CD4-positive, alpha-beta T cell treated with Interleukin-4 for 1 hour (primary cell): ENCODE measurements at places on chromosomes 4 and X.
A peak's percentile ranks its signal among the peaks of the same experiment; 100 is the strongest.

DNA sequence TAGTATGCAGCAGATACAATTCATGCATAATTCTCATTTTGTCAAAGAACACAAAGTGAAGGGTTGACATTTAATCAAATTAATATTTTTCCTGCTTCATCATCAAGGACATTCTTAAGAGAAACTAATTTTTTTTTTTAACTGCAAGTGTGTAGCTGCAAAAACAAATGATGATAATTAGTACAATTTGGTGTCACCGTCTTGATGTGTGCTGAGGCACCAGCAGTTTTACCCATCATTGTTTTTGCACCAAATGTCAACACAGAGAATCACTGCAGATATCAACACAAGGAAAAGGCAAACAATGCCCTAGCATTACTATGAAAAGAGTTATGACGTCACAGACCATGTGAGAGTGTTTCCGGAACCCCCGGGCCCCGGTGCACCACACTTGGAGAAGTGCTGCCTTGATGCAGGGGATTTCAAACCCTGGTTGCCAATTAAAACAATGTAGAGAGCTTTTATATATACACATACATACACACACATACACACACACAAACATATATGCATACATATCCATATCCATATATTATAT lies 55.9 kb downstream of the AGA start:
- DNase-seq, result no peak

DNA sequence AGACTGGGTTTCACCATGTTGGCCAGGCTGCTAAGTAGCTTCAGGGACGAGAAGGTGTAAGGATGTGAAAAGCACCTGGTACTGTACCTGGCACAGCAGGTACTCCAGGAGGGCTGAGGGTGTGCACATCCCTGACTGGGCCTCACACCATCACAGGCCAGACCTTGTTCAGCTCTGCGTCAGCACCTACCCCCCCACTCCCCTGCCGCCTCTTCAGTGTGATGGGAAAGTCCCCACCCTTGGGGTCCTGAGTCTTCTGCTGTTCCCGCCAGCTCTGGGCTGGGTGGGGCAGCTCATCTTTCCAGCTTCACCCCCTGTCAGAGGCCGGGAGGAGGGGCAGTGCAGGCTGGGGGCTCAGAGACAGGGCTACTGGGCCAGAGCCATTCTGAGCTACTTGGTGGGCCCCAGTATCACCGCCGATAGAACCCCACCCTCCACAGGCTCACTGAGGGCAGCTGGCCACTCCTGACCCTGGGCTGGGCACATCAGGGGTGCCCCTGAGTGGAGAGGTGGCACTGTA lies 6.7 kb upstream of the SH3BP2 start:
- peak; percentile 73 for DNase-seq

- no peak for DNase-seq
Observed at GRCh38 chr4:174592256-174592984, 70.1 kb upstream of the HPGD start.

- DNase-seq, result no peak
Observed at GRCh38 chr4:153603258-153603657, 80.8 kb upstream of the TLR2 start.

DNA sequence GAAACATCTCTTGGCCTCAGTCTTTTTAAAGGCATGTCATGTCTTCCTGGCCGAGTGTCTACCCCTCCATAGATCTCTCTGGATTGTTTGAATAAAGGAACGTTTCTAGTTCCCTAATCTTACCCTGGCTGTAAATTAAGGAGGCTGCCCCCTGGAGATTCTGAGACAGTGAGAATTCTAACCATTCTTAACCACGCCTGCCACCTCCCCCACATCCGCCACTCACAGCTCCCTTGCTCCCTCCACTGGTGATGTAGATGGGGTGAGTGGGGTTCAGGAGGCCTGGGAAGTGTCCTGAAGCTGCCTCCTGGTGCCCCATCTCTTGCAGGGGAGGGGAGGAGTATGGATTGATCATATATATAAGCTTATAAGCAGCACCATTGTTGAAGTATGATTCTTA lies 48.0 kb upstream of the TRIM2 start:
- DNase-seq, result peak; percentile 26

DNA sequence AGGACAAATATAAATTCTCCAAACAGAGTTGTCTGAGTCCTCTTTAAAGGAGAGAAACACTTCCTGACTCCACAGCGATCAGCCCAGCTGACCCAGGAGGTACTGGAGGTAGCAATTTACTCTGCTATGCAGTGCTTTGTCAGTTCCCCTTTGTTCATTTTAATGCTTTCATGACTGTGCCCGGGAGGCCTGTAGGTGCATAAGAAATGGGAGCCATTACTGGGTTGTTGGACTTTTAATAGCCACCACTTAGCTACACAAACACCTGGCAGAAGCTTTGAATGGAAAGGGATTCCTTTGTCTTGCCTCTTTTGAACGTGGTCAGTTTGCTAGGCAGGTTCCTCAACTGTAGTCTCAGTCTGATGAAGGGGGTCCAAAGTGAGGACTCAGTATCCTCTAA lies 59.0 kb upstream of the AFF2 start:
- DNase-seq, result no peak

DNA sequence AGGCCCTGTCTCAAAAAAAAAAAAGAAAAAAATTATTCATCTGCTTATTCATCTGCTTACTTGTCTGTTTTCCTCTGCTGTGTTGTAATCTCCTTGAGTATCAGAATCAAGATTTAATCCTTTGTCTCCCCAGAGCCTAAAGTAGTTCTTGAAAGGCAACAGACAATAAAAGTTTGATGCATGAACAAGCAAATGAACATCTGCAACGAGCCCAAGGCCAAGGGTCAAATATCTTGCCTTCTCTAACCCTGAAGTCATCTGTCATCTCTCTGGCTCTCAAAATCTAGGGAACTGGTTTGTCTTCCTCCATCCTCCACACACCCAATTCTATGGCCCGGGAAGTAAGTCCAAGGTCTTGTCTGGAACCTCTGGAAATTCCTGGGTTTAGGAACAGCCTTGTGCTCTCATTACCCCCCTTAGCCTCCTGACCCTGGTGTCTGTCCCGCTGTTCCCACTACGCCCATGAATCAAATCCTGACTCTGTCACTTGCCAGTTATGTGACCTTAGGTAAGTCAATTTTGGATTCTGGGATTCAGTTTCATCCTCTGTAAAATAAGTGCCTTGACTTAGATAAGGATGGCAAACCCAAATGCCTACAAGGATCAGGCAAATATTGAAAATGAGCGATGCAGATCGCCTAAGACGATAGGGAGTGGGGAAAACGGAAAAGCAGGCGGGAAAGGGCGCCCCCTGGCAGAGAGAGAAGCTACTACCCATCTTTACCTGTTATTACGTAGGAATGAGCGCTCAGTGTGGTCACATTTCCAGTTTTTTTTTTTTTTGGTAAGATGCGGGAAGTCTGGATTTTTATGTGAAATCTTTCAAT lies 102.7 kb upstream of the DHX15 start:
- DNase-seq, result no peak

DNA sequence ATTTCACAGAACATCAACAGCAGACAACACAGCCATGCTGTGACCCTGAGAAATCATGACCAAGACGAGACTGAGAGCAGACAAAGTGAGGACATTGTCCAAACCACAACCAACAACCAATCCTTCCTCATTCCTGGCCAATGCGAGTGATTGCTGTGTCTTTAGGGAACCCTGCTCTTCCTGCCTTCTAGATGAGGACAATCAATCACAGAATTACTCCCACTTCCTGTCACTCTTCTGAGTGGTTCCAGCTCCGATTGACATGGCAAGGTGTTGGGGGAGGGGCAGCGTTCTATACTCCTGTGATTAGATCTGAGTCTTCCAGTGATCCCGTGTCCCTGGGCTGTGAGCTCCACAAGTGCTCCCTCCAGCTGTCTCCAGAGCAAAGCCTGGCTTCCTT lies 227.8 kb downstream of the STIM2 start:
- no peak for DNase-seq
